Stimulated activated CD4-positive, alpha-beta T cell treated with anti-CD3 and anti-CD28 coated beads, Interleukin-1b, Interleukin-23, amount 100 ng/mL, for 24 hours (primary cell): ENCODE measurements at places on chromosomes 13 and 19.

DNA sequence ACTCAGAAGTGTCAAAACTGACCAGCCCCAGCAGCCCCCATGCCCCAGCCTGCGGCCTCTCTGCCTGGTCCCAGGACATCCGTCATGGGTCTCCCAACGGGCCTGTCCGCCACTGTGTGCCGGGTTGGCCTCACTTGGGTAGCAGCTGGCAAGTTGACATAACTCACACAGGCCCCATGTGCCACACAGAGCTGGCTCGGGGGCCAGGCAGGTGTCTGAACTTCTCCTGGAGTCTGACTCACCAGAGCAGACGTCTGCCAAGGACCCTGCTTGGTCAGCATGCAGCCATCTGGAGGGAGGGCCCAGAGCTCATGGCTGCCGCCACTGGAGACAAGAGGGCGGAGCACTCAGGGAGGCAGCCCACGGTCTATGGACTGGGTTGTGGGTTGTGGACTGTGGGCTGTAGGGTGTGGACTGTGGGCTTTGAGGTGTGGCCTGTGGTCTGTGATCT is 32.0 kb upstream of the TMEM255B start:
- no peak for DNase-seq

DNA sequence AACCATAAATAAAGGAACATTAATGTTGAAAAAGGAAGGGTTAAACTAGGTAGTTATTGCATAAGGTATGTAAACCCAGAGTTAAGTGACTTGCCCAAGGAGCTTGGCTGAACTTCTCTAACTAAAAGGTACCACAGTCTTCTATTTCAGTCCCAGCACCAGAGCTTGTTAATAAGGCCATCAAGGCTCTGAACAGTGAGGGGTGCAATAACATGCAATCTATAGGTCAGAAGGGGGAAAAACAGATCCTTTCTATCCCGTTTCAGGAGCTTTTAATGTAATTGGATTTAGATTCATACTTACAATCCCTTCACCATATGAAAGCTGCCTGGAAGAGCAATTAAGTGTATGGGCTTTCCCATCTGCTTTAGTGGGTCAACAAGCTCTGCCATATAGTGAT is 441.5 kb upstream of the SPRY2 start:
- DNase-seq: no peak

GRCh38 chr13:107824635-107825034 is 390.7 kb downstream of the LIG4 start:
- DNase-seq: no peak

DNA sequence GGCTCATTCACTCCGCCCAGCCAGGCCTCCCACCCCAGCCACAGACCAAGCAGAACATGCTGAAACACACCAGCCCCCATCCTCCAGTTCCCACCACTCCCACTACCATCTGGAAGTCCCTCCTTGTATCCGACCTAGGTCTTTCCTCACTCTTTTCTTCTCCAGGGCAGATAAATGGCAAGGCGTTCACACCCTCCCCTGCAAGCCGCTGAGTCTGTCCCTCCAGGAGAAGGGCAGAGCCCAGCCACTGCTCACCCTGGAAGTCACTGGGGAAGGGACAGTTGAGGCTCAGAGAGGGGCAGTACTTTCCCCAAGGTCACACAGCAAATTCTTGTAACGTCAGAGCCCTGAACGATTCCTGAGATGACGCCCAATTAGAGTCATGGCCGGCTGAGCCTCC is 45.5 kb upstream of the NFIC start:
- DNase-seq: no peak

DNA sequence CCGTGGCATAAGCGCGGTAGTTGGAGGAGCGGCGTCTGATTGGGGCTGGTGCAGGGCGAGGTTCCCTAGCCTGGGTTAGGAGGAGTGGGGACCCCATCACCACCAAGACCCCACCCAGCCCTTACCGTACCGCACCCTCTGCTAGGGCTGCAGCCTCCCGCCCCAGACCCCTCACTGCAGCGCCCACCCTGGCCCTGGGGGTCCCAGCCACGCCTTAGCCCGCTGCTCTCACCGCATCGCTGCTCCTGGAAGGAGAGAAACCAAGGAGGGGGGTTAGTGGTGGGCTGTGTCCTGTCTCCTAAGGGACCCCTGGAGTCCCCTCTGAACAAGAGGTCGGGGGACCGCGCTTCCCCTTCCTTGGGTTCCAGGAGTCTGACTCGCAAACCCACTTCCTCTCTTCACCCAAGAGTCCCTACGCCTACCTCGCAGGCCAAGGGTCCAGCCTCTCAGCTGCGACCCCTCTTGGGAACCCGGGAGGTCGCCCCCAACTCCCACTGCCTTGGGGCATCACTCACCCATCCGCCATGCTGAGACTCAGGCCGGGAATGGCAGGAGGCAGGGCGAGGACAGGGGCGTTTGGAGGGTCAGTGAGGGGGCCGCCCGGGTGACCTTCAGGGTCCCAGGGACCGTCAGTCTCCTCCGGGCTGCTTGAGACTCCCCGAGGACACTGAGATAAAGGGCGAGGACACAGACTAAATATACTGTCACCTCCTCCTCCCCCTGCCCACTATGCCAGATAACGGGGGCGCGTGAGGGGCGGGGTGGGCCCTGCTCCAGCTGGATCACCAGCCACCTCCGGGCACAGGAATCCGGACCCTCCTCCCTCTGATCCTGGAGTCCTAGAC is at the start of gene TNNI3:
TNNI3 (minus strand) TSS at position 669 of the 845 bp plus-strand sequence; CDS start at position 526, 143 bp downstream.
- no peak for DNase-seq

- no peak for DNase-seq
Observed at GRCh38 chr13:46665633-46666482, 112.9 kb downstream of the LRCH1 start.

DNA sequence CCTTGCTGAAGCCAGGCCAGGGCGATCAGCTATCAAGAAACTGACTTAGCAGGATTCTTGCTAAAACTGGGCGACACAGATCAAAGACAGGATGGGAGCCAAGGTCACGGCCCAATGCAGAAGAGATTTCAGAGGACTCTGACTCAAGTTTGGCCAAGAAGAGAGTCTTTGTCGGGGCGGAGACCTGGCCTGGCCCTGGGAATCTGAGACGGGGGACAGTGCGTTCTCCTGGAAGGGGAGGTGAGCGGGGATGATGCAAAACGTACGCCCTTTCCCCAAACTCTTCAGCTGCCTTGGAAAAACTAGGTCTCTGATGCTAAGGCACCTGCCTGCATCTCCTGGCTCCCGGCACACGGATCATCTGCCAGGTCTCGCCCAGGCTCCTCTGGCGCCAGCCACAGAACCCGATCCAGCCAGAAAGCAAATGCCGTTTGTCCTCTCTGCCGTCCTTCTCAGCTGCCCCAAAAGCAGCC is 9.8 kb downstream of the MVB12A start:
- DNase-seq: no peak

- no peak for DNase-seq
Observed at GRCh38 chr13:84466461-84466860, 584.2 kb upstream of the SLITRK1 start.

GRCh38 chr19:58569191-58569942 is 3.8 kb downstream of the MZF1 start:
- no peak for DNase-seq

- no peak for DNase-seq
Observed at GRCh38 chr13:71751073-71751472, 115.9 kb downstream of the DACH1 start.

DNA sequence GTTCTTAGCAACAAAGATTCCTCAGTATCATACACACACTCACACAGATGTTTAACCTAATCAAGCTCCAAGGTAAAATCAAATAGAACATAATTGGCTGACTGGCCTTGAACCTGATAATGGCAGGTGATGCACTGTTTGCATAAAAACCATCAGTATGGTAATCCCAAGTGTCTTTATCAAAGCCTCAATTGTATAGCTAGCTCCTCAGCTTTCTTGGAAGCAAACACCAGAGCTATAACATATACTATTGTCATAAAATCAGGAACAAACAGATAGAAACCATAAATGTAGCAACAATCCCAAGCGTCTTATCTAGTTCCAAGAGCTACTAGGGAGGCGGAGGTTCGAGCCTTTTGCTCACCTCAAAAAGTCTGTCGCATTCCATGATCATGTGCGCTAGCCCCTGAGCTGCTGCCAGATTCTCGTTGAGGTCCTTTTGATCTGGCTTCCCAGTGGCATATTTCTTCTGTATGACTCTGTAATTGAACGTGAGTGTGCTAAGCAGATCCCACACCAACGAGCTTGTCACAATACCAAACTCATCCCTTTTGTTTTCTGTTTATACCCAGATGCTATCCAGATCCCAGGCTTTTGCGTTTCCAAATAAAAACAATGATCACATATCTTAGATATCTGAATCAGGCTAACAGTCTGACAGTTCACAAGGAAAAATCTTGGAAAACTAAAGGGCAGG is 95.3 kb downstream of the KL start:
- DNase-seq: no peak

DNA sequence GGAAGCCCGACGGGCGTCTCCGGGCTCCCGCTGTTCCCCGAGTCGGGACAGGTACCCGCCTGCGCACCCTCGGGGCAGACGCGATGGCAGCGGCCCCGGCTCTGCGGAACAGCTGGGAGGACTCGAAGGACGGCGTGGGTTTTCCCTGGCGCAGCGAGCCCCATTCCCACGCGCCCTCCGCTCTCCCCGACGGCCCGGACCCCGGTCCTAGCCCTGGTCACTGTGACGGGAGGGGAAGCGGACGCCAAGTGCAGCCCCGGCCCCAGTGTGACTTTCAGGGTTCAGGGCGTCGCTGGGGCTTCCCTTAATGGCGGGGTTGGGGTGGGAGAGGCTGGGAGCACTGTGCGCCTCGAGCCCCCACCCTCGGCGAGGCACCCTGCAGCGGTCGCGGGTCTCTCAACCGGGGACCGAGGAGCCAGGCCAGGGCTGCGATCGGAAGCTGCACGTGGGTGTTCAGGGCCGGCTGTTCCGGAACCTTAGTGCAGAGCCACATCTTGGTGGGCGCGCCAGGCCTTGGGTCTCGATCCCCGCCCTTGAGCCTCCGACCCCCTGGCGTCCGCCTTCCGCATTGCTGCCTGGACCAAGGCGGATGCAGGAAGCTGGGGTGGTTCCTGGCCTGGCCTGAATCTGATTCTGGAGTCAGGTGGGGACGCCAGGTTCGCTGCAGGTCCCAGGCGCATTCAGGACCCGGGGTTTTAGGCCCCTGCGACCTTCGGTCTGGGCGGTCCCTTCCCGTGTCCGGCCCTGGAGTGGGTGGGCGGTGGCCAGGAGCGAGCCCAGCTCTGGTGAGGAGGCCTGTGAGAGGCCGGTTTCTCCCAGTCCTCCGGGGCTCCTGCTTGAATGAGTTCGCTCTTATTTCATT is 3.5 kb downstream of the LGALS7B start:
- DNase-seq: peak; percentile 12

- no peak for DNase-seq
Observed at GRCh38 chr13:20105161-20105689, 55.6 kb downstream of the GJA3 start.

- DNase-seq: no peak
Observed at GRCh38 chr19:49125025-49125731, 5.8 kb downstream of the PPFIA3 start.

DNA sequence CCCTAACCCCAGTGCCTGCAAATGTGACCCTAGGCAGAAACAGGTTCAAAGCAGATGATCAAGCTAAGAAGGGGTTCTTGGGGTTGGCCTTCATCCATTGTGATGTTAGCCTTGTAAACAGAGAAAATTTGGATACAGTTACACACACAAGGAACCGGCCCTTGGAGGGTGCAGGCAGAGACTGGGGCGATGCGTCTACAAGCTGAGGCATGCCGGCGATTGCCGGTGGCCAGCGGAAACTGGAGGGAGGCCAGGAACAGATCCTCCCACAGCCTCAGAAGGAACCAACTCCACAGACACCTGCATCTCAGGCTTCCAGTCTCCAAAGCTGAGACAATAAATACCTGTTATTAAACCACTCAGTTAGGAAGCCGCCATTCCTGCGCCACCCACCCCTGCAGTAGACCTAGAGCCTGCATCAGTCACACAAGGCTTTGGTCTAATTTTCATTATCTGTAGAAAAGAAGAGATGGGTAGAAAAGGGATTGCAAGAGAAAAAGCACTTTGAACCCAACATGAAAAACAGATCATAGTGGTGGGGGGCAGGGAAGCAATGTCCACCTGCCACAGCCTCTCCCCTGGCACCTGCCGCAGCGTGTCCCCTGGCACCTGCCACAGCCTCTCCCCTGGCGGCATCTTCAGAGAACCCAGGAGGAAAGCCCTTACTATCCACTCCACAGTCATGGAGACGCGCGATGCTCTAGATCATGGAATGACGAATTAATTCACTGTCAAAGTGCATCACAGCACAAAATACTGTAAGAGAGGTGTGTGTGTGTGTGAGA is 119.7 kb upstream of the SOX1 start:
- DNase-seq: no peak

- no peak for DNase-seq
Observed at GRCh38 chr13:76965759-76966421, 17.6 kb downstream of the ACOD1 start.
